ENCODE measurements at places on chromosomes 2 and 18.
A peak's percentile ranks its signal among the peaks of the same experiment; 100 is the strongest.

GRCh38 chr2:64461271-64462058 is 7.5 kb downstream of the LGALSL start:
- DNase-seq = no peak

GRCh38 chr18:47926101-47926850 is 4.2 kb downstream of the SMAD2 start:
- peak; percentile 60 for DNase-seq

DNA sequence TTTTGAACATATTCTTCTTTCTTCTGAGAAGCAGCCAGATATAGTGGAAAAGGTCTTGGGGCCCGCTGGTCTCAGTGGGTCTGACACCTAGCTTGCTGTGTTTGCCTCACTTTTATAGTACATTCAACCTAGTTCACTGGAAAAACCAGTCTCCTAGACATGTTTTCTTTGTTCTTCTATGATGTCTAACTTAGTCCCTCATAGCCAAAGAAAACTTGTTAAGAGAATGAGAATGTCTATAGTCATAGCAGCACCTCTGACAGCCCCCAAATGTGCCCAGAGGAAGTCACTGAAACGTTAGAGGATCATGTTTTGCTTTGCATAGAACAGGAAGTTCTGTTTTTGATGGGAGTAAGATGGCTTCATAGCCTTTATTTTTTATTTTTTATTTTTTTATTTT is 40.3 kb downstream of the TNFRSF11A start:
- no peak for DNase-seq

GRCh38 chr2:145615626-145616025 is 1095.7 kb upstream of the ZEB2 start:
- no peak for DNase-seq

DNA sequence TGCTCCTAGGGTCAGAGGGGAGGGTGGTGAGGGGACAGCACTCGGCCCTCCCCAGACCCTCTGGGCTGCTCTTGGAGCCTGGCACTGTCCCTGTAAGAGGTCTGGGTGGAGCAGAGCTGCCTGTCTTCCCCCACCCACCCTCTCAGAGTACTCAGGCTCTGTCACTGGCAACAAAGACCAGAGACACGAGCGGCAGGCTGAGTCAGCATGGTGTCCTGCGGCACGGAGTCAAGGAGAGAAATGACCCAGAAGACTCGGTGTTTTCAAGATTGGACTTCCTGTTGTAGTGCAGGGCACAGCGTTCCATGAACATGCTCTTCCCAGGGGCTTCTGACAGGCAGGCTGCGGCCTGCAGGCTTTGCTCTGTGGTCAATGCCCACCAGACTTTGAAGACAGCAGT is 19.9 kb downstream of the SIGLEC15 start:
- DNase-seq = no peak

DNA sequence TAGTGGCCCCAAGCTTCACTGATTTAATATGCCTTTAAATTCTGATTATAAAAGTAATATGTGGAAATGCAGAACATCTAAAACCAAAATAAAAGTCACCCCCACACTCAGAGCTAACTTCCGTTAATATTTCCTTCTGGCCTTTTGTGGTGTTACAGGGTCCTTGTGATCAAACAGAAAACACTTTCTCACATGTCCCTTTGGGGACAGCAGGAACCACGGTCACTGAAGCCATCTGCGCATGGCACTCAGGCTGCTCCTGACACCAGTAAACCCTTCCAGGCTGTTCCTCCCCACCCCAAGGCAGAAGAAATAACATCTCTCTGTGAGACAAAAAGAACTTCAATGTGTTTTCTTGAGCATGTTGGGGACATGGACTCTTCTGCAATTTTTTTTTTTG is 25.1 kb upstream of the GPR17 start:
- DNase-seq = no peak

DNA sequence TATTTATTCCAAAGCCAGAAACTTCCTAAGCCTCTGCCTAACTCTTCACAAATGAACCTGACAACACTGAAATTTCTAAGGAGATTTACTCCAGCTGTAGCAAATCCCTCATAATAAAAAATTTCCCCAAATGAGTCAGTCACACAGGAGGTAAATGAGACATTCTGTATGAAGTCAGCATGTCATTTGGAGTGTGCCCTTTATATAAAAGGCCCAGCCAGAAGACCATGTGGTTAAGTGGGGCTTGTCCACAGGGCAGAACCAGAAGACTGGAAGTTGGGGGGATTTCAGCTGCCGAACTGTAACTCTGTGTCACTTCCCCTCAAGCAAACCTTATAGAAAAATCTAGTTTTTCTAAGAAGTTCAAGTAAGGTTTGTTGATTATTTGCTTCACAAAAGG is 30.2 kb downstream of the NRP2 start:
- DNase-seq = no peak

DNA sequence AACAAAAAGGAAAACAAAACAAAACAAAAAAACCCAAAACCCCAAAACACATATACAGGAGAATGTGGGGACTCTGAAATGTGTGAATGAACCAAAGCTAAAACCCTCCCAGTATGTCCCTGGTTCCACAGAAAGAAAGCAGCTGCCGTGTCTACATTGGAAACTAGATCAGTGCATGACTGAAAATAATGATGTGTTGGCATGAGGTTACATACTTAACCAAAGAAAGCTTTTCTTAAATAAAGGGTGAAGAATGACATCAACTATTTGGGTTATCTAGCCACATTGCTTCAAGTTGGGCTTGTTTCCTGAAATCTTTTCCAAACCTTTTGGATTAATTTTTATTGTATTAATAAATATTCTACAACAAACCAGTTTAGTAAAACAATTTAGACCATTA is 91.9 kb upstream of the FN1 start:
- DNase-seq = no peak

- DNase-seq = no peak
Measured at GRCh38 chr2:14781142-14781541, 148.6 kb downstream of the LRATD1 start.

GRCh38 chr2:11998626-11999378 is 252.4 kb downstream of the LPIN1 start:
- DNase-seq = no peak

DNA sequence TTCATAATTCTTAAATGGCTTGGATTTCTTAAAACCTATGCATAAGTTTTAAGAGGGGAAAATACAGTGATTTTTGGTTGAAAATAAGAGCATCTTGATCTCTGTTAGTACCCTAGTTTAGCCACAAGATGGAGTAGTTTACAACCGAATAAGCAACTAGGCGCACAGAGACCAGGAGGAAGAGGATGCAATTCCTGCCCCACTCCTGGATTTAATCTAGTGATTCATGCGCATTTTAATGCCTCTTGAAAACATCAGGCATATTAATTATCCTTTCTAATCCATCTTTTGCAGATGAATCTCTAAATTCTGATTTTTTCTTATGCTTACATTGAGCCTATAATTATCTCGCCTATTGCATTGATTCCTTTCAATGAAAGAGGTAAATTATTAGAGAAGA is 76.7 kb downstream of the MRPS9 start:
- peak; percentile 62 for DNase-seq

DNA sequence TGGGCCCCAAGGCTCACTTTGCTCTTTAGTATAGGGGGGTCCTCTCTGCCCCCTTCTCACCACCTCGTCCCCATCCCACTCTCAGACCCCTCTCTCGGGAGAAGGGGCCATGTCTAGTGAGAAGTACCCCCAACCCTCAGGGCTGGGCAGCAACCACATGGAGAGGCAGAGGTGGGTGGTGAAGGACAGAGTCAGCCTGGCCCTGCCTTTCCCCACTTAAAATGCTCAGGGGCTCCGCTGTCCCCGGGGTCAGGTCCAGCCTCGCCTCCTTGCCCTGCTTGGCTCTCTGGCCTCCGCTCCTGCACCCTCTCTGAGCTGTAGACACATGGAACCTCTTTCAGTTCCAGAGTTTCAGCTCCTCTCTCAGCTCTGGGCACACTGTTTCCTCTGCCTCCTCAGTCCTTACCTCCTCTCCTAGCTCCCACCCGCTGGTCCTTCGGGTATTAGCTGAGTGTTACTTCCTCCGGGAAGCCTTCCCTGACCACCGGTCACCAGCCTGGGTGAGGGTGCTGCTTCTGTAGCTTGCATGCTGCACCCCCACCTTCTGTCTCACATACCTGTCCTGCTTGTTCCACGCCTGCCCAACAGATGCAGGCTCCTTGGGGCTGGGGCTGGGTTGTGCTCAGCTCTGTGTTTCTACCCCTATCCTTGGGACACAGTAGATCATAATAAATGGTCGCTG is 79.5 kb upstream of the OTOF start:
- DNase-seq = no peak

GRCh38 chr2:120809609-120810440 is 74.2 kb downstream of the GLI2 start:
- no peak for DNase-seq

DNA sequence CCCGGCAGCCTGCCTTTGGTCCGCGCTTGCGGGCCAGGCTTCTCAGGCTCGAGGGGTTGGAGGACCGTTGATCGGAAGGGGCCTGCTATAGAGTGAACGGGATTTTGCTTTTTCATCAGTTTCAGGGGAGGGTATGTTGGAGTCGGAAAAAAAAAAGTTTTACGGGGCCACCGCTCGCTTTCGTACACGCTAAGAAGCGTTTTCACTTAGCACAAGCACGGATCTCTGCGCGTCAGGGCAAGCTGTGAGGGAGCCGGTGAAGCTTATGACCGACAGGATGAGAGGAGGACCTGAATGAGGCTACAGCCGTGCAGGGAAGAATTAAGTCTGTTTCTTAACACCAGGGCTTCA is 443 bp downstream of the CPSF3 start:
- peak; percentile 36 for DNase-seq

DNA sequence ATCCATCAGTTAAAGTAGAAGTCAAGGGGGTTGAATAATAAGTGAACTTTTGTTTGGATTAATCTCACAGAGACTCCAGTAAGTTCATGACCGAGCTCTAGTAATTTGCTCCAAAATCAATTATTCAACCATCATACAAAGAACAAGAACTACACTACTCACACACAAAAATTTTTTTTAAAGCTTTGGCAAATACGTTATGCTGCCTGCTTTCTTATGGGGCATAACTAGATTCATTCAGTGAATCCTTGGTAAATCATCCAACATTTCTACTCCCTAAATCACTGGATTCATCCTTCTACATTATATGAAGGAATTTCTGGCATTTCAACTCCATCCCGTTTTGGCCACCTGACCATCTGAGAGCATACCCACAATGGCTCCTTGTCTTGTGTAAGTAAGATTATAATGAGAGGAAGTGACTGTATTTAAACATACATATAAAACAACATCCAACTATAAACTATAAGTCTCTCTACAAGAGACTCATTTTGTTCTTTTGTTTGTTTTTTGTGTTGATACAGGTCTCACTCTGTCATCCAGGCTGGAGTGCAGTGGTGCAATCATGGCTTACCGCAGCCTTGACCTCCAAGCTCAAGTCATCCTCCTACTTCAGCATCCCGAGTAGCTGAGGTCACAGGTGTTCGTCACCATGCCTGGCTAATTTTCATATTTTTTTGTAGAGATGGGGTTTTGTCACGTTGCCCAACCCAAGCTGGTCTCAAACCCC is 144.2 kb upstream of the LRRTM4 start:
- DNase-seq = no peak

GRCh38 chr2:127175041-127175721 is 44.9 kb downstream of the CYP27C1 start:
- no peak for DNase-seq

DNA sequence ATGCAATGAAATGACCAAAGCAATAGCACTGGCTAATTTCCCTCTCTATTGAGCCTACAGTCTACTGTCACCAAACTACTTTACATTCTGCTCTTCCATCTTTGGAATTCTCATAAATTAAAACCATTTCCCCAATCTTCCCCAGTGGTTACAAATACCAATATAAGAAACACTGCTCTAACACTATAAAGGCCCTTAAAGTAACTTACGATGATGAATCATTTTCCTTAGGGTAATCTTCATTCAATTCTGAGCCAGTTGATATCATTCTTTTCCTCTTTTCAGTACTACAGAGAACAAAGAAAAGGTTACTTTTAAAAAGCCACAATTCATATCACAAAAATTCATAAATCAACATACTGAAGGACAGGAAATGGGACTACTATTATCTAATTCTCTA is 22.1 kb downstream of the USP37 start:
- no peak for DNase-seq

DNA sequence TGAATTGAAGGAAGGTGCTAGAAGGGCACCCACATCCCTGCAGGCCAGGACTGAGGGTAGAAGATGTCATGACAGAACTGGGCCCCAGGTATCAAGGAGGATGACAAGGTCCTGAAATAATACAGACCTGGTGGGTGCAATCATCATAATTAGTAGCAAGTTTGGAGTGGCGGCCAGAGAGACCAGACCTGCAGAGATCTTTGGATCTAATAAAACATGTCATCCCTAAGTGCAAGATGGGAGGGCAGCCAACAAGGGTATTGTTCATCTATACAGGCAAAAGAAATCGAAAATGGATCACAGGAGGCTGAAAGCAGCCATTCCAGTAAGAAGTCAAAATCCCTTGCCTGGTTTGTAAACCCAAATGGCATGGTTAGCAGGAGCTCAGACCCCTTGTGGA is 111.3 kb upstream of the BOD1L2 start:
- no peak for DNase-seq

DNA sequence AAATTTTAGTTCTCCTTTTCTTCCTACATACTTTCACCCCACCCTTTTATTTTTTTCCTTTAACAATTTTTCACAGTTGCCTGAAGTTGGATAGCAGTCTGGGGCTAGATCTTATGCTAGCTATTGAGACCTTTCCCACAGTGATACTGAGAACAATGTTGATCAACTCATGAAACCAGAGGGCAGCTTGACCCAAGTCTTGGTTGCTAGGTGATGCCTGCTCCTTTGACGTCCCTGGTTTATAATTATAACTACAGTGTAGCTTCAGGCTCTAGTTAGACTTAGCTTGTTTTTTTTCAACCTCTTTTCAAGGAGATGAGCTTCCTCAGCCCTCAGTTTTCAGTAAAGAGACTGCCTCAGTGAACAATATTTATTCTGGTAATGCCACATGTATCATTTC is 648.5 kb downstream of the IRS1 start:
- no peak for DNase-seq

DNA sequence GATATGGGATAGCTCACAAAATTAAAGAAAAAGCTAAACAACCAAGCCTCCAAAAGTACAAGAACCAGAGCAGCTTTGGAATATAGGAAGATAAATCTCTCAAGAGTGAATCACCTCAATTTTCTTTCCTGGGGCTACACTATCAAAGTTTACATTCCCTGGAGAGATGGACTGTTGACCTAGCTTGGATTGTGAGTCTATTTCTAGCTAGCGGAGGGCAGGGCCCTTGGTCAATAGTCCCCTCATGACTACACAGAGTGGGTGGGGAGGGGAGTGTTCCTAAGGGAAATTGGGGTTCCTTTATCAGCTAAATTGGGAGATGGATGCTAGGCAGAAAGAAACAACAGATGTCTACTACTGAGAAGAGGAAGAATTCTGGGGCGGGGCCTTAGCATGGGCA is 29.9 kb upstream of the EIF2AK3 start:
- DNase-seq = no peak

GRCh38 chr2:73205611-73206010 is 3.2 kb downstream of the NOTO start:
- DNase-seq = no peak

GRCh38 chr2:7094231-7094741 is 177.1 kb downstream of the RNF144A start:
- DNase-seq = no peak

GRCh38 chr2:148592791-148593190 is 51.8 kb upstream of the EPC2 start:
- DNase-seq = no peak

Data from hematopoietic multipotent progenitor cell treated with erythropoietin and hydrocortisone succinate and interleukin-3 and kit ligand, for 8 days (in vitro differentiated cells).